Sigmoid colon (tissue), 7 donors: ENCODE measurements at places on chromosomes 2 and 18. TPM values are rescaled to one million over a fixed set of nuclear protein-coding genes. Genes with fewer than 3 reads are reported as not detected.

DNA sequence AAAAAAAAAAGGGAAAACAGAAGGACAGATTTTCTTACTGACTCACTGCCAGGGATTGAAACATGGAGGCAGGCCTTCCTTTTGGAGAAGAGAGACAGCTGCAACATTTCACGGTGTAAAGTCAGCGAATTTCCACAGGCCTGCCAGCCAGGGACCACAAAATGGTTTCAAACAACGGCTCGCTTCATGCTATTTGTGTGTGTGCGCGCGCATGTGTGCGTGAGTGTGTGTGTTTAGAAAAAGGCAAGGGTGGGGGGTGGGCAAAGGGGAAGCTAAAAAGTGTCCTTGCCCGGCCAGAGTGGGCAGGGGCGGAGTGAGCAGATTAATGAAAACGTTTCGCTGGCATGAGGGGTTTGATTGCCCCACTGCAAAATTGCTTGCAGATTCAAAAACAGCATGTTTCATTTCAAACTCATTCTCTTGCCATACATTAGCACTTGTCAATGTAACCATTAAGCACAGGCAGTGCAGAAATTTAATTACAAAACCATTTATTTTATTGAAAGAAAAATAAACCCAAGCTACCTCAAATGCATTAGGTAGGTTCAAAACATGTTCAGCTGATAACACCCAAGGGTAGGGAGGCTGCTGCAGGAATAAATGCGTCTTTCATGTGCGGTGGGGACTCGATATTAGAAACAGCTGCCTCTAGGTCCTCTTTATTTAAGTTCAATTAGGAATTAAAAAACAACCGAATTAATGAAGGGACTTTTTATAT lies 182.1 kb upstream of the SIX2 start:
- DNase-seq: no peak

GRCh38 chr2:9750224-9751215 lies 92.8 kb upstream of the TAF1B start:
- no peak for DNase-seq

- peak; percentile 87 for DNase-seq
Measured at GRCh38 chr2:201858281-201859184, 52.2 kb downstream of the CDK15 start.

- no peak for DNase-seq
Measured at GRCh38 chr18:59616501-59616900, 80.7 kb downstream of the CCBE1 start.

- no peak for DNase-seq
Measured at GRCh38 chr18:11950824-11951223, 30.5 kb upstream of the IMPA2 start.

DNA sequence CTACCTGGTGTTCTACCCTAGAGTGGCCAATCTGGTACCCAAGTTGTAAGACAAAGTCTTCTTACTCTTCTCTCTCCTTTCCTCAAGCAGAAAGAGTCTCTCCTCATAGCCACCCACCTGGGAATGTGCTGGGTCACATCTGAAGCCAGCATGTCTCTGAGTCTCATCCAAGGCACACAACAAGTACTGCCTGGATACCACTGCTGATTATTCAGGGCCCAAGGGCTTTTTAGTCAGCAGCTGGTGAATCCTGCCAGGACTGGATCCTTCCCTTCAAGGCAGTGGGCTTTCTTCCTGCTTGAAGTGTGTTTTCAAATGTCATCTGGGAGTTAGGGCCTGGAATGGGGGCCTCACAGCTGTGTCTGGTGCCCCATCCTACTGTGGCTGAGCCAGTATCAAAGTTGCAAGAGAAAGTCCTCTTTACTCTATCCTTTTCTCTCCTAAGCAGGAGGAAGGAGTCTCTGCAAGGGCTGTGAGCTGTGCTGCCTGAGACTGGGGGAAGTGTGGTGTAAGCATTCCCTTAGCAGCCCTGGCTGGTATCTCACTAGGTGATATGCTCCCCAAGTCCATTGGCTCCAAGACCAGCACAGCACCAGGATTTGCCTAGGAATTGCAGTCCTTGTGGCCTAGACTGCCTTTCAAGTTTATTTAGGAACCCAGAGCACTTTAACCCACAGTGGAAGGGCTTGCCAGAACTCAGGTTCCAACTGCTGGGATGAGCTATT lies 27.2 kb downstream of the OXER1 start:
- no peak for DNase-seq

- no peak for DNase-seq
Measured at GRCh38 chr2:112493048-112493447, 11.1 kb downstream of the TTL start.

GRCh38 chr2:231622963-231623362 lies 30.3 kb downstream of the TEX44 start:
- DNase-seq: no peak

PAPOLG gene
- total RNA-seq: 15.5 TPM

DNA sequence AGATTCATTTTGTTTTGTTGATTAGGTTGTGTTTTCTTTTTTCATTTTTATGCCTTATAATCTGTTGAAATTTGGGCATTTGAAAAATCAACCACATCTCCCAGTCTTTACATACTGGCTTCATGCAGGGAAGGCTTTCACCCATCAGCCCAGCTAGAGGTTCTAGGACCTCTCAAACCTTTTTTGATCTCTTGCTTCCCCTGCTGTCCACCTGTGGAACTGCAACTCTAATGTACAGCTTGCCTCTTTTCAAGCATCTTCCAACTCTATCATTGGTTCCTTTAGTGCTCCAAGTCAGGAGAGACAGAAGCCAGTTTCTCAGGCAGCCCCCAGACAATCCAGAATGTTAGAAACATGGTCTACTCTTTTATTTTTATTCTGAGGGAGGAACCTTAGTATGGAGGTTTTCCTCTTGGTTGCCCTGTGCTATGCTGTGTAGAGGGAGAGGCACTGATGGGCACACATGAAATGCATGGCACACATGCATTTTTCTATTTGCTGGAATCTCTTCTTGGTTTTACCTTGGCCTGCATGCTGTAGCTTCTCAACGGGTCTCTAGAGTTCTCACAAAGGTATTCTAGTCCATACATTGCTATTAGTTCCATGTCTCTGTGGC lies 107.2 kb upstream of the L3MBTL4 start:
- no peak for DNase-seq

DNA sequence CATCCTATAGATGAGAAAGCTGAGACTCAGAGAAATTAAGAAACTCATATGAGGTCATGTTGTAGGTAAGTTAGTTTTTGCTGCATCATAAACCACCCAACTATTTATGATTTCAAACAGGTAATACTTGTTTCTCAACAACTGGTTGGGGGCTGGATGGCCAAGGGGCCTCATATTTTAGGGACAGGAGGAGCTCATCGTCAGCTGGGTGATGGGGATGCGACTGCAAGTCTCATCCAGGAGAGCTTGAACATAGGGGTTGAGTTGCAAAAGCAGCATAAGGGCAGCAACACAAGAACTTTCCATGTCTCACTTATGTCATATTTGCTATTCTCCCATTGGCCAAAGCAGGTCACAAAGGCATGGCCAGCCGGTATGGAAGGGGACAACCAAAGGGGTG lies 3.6 kb upstream of the RNU2-63P start:
- DNase-seq: no peak

- DNase-seq: no peak
Measured at GRCh38 chr2:215626063-215626462, 190.2 kb upstream of the FN1 start.

SLC5A7 gene
- total RNA-seq: 1.8 TPM

CPLX4 gene
- not detected for total RNA-seq

- DNase-seq: no peak
Measured at GRCh38 chr18:3152294-3152693, 67.5 kb downstream of the MYOM1 start.

GRCh38 chr2:120814352-120814751 lies 78.7 kb downstream of the GLI2 start:
- DNase-seq: no peak

DNA sequence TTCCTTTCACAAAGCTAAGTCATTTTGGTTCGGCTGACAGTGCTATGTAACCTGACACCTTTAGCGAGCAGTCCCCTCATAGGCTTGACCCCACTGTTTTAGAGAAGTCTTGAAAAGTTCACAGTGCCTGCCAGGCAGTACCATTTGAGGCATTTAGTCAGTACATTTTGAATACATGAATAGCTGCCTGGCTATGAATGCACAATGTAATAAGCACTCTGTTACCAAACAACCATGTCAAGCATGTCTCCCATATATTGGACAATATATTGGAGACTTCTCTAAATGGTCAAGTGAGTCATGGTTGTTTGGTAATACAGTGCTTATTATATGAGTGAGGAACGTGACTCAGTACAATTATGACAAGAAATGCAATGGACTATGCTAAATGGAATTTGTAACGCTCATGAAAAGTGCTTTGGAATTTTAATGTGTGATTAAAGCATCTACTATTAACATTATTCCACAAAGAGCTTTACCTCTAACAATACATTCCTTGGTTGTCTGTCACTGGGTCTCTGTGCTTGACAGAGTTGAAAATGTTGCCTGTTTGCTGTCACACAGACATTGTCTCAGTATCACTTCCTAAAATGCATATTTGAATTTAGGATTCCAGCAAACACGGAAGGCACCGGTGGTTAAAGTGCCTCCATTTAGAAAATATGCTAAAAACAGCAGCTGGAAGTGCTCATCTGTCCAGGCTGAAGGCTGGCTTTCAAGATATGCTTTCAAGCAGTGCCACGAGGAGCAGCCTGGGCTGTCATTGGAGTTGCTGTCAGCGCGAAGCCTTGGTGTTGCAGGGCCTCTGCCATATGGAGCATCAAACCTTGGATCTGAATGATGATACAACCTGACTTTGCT lies 458.6 kb downstream of the FBXO15 start:
- DNase-seq: no peak

DNA sequence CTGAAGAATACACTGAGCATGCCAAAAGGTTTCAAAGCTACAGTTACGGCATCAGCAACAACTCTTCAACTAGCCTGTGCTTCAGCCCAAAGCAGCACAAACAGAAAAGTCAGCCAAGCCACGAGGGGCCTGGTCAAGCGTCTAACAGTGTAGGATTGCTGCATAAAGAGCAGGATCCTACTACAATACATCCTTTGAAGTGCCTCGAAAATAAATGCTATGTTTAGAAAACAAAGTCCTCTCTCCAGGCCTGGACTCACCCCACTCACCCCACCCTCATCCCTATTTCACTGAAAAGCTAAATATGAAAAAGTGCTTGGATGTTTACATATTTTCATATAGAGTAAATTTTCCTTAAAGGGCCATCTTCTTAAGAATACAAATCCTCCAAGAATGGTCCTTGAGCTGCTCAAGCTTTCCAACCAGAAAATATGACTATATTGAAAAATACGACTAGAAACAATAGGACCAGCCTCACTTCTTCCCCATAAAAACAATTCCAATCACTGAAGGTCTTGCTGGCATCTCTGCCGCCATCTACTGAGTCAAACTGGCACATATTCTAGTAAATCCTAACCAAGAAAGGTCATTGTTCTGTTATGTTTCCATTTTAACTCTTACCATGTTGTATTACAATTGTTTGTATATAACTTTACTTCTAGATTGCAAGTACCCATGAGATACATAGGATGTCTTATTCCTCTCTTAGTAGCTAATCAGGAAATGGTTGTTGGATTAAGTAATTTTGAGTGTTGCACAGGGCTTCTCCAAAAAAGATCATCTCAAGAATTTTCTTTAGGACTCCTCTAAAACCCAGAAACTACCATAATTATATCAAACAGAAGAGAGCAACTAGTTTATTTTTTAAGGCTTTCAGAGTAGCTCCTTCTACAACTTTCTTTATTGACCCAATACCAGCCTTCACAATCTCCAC lies 63.6 kb downstream of the CLHC1 start:
- peak; percentile 85 for DNase-seq

HOXD11 gene
- total RNA-seq: 18.3 TPM
